Hindlimb muscle (tissue), 1 donor: ENCODE measurements at places on chromosomes 12 and 14.
A peak's percentile ranks its signal among the peaks of the same experiment; 100 is the strongest.

DNA sequence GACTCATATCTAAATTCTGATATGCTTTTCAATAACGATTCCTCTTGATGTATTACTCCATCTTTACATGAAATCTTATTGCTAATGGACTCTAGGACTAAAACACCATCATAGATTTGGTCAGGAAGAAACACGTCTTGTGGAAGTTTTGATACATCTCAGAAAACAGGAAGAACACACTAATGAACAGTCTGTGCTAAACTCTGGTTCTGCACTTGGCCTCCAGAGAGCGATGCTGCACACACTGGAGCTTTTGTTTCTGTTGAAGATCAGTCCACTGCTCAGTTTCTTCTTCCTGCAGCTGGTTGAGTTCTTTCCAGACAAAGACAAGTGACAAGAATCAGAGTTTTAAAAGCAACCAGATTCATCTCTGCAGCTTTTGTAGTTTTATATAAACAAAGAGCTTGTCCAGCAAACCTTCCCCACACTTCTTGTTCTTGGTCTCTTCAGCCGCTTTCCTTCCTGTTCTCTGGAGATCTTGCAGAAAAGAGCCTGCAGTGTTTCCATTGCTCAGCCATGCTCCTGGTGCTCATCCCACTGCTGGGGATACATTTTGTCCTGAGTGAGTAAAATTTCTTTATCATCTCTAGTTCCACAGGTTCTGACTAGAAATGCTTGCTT, 229.1 kb upstream of the OR4E1 start:
- no peak for DNase-seq

GRCh38 chr14:89779707-89780106, 174.8 kb downstream of the EFCAB11 start:
- no peak for DNase-seq

GRCh38 chr14:32366986-32367385, 37.9 kb downstream of the AKAP6 start:
- DNase-seq = no peak

- DNase-seq = no peak
Observed at GRCh38 chr12:11962860-11963259, 107.9 kb upstream of the BCL2L14 start.

- no peak for DNase-seq
Observed at GRCh38 chr12:127944211-127944899, 322.6 kb upstream of the TMEM132C start.

- no peak for DNase-seq
Observed at GRCh38 chr12:6172086-6172485, 28.1 kb upstream of the CD9 start.

DNA sequence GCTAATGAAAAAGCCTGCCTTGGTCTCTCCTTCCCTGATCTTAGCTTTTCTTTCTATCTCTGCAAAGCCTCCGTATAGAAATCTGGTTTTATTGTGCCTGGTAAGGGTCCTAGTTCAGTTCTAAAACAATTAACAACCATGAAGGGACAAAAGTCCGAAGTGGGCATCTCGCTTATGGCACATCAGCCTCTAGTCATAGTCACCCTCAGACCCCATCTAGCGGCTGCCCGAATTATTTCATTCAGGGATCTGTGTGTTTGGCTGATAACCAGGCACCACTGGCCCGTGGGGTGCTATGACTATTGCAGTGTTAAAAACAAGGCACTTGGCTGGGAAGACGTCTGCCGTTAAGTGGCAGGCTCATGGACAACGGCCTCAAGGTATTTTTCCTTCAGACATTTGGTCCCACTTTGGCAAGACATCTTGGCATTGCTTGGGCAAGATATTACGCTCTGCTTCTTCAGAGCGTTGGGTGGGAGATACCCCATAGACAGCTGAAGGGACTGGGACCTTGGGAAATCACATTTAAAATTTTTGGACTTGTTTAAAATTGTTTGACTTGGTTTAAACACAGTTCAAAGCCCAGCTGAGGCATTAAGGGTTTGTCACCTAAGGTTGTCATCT, 87.1 kb downstream of the SINHCAF start:
- DNase-seq = peak; percentile 38

DNA sequence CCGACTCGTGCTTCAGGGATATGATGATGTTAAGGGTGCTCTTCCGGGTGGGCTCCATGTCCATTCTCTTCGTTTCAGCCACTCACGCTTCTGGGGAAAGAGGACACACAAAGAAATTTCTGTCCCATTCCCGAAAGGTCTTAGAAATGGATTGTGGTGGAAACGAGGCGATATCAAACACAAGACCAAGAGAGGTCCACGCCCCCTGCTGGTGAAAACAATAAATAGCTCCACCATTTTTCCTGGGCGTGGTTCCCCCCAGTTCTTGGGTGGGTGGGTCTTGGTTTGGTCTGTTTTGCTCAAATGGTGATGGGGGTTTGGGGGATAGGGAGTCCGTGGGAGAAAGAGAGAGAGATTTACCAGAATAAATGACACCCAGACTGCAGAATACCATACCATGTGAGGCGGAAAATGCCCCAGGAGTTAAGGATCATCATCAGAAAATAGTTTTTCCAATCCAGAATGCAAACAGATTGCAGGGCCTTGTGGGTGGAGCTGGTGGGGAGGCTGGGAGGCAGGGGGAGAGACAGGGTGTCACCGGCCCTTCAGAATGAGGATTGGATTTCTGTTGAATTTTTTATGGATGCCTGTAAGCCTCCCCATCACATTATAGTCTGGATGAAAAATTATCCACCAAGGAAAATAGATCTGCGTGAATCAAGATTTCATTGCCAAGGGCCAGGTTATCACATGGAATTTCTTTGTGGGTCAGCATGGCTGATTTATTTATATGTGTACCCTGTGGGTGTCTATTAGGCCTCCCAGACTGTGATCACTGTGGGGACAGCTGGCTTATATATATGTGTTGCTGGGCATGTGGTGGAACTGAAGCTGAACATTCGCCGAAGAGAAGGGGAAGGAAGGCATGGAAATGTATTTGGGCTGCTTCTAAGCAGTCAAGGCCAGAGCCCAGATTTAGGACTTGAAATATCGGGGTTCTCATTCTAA, 55.8 kb downstream of the SRRM4 start:
- peak; percentile 7 for DNase-seq

DNA sequence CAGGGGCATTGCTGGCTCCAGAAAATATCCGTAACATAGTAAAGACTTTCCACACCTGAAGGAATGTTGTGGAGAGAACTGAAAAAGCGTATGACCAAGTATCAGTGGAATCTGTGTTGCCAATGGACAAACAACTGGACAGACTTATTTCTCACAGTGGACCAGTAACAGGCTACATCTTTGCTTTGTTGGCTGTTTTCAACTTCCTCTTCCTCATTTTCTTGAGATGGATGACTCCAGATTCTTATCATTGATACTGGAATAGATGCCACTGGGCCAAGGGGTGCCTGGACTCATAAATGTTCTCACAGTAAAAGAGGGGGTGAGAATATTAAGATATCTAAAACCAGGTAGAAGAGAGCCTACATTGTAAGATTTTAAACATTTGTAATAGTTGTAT, 6.4 kb downstream of the GAS2L3 start:
- no peak for DNase-seq

DNA sequence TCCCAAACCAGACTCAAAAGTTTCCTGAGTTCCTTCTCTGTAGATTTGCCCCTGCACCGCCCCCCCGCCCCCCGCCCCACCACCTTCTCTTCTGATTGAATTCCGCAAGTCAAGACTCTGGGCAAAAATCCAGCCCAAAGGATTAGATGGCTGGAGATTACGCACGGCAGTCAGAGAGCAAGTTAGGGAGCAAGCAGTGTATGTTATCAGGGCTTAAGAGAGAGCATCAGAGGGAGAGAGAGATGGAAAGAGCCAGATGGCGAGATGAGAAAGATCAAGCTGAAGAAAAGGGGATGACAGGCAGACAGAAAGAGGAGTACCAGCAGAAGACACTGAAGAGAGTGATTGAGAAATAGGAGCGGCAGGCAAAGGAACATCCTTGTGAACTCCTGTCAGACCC, 13.9 kb upstream of the ANKRD33 start:
- no peak for DNase-seq
